ENCODE measurements at places on chromosomes 12 and 14.

GRCh38 chr12:90174198-90174510 is 465.5 kb upstream of the ATP2B1 start:
- DNase-seq, result no peak

- DNase-seq, result no peak
Measured at GRCh38 chr12:50354908-50355307, 41.5 kb downstream of the FAM186A start.

GRCh38 chr12:81081726-81082125 is 3.8 kb downstream of the ACSS3 start:
- DNase-seq, result no peak

- no peak for DNase-seq
Measured at GRCh38 chr12:93214523-93215289, 163.0 kb upstream of the NUDT4 start.

DNA sequence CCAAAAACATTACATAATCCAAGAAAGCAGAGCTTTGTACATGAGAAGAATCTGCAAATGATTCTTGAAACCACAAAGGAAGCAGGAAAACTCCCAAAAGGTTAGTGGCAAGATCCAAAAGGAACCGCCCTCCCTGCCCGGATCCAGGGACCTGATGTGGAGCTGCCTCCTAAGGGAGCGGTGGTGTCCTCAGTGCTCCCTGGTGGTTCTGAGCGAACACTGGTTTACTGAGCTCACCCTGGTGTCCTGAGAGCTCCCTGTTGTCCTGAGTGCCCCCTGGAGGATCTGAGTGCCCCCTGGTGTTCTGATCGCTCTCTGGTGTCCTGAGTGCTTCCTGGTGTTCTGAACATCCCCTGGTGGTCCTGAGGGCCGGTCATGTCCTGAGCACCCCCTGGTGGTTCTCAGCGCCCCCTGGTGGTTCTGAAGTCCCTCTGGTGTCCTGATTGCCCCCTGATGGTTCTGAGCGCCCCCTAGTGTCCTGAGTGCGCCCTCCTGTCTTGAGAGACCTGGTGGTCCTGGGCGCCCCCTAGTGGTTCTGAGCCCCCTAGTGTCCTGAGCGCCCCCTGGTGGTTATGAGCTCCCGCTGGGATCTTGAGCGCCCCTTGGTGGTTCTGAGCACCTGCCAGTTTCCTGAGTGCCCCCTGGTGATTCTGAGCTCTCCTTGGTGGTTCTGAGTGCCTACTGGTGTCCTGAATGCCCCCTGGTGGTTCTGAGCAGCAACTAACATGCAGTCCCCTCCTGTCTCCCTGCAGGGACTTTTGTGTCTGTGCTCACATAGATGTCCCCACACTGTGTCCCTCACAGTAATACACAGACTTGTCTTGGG is 891.1 kb downstream of the TMEM121 start:
- DNase-seq, result no peak

DNA sequence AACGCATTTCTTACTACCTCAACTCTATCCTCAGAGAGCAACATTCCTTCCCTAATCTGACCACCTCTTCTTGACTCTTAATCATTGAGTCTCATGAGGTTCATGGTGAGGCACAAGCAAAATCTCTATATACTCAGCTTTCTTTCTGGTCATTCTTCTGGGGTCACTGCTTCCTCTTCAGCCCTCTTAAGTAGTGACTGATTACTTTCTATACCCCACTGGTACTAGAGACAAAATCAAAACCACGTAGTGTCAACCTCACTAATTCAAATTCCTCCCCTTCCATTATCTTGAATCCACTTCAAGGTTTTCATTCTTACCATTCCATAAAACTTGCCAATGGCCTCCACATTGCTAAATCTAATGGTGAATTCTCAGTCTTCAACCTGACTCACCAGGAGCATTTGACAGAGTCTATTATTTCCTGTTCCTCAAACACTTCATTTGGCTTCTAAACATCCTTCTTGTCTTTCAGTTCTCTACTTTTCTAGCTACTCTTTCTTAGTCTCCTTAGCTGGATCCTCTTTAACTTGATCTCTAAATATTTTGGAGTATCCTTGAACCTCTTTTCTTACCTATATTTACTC is 6.8 kb downstream of the WDHD1 start:
- no peak for DNase-seq

DNA sequence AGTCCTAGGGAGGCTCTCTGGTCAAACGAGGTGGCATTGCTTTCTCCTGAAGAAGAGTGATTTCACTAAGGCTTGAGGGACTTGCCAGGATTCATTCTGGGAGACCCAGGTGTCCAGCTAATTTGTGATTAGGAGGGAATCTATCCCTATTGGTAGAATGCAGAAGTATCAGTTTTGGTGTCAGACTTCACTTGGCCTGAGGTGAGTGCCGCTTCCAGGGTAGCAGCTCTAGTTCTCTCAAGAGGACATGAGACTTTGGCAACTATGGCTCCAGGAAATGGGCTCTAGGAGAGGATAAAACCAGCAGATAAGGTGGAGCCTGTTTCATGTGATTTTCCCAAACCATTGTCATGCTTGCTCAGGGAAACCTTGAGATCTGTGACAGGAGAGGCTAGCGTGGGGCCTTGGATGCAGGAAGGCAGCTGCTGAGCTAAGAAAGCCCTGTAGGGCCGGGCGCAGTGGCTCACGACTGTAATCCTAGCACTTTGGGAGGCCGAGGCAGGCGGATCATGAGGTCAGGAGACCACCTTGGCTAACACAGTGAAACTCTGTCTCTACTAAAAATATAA is 11.6 kb upstream of the TMEM117 start:
- no peak for DNase-seq

- no peak for DNase-seq
Measured at GRCh38 chr12:45473636-45474035, 255.9 kb upstream of the ARID2 start.

- no peak for DNase-seq
Measured at GRCh38 chr12:118219772-118220171, 83.8 kb downstream of the PEBP1 start.

DNA sequence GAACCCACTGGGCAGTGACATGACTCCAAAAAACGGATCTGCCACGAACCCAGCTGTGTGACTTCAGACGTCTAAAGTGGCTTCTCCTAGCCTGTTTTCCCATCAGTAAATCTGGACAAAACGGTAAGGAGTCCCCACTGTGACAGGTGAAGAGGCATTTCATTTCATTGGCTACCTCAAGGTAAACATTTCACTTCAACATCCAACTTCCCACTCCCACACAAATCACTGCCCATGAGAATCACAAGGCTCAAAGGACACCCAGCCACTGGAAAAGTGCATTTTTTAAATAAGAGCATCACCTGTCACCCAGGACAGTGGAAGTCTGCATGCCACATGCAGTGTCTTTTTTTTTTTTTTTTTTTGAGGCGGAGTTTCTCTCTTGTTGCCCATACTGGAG is 27.9 kb downstream of the HSP90AA1 start:
- DNase-seq, result no peak

DNA sequence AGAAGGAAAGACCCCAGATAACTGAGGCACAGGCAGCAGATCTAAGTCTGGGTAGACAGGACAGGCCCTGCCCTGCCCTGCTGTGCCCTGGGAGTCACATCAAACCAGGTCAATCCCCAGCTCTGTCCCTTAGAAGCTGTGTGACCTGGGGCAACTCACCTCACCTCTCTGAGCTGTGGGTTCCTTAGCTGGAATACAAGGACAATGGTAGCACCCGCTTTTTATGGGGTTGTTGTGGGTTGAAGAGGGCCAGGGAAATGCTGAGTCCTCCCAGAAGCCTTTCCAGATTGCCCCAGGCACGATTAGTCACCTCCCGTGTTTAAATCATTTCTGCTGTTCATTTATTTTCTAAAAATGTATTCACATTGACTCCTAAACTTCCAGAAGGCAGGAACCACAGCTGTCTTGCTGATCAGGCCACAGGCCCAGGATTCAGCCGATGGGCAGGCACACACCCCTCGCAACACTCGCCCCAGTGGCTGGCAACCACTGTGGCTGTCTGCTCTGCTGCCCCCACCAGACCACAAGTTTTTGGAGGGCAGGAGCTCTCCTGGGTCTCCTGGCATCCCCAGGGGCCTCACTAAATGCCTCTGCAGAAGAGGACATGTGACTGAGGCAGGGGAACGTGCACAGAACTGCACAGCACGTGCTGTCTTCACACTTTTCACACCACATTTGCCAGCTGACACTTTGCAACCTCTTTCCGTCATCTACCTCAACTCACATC is 3.0 kb downstream of the SELPLG start:
- DNase-seq, result no peak

GRCh38 chr12:19496219-19496878 is 57.1 kb downstream of the AEBP2 start:
- no peak for DNase-seq

DNA sequence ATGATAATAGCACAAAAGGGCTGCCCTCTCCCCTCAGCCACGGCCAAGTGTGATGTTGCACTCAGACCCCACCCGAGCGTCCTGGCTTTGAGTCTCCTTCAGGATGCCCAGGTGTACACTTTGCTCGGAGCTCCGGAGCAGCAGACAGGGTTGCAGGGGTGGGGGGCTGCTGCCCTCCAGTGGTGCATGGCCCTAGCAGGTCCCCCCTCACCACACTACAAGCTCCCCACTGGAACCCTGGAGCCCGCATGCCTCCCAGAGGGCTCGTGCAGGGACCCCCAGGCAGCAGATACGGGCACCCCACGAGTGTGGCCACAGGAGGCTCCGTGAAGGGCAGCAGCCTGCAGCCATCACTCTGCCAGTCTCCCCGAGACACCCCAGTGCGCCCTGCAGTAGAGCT is 69.9 kb upstream of the C14orf180 start:
- DNase-seq, result no peak

DNA sequence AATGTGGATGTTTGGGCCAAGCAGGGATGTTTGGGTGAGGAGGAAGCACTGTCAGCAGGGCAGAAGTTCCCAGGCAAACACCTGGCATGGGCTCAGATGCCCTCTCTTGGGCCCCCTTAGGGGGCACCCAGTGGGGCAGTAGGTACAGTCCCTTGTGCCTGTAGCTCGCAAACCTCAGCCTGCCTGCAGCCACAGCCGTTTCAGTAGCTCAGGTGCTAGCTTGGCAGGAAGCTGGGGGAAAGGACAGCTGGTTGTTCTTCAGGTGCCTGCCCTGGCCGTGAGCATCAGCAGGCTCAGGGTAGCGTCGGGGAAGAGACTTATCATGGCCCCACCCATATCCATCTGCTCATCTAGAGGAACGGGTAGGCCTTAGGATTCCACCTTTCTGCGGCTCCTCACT is 67.5 kb downstream of the B4GALNT3 start:
- DNase-seq, result no peak

DNA sequence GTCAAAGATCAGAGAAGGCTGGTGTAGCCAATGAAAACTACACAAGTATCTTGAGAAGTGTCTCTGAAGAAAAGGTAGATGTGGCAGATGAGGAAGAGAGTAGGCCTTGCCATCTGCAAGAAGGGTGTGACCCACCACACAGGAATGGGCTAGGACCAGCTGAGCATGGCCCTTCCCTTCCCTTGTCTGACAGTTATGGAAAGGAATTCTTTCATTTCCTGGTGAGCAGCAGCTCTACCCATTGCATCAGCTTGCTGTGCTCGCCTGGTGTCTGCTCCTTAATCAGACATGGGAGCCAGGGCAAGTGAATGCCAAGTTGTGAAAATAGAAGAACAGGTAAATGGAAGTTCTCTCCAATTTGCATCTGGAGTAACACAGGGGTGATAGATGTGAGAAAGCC is 145.2 kb upstream of the KRR1 start:
- no peak for DNase-seq

DNA sequence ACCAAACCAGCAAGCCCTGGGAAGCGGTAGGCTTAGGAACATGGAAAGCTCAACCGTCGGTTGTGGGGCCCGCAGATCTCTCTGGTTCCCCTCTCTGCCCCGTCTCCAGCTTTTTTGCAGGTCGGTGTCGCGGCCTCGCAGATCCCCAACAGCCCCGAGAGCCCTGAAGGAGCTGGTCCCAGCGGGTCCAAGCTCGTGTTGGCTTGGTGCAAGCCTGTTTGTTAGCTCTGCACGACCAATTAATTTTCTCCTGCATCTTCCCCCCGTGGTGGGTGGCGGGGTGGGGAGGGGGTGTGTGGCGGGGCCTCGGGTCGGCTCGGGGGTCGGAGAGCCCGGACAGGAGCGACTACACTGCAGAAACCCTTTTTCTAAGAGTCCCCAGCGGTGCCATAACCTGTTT is 449 bp upstream of the SLC24A4 start:
- DNase-seq, result no peak

DNA sequence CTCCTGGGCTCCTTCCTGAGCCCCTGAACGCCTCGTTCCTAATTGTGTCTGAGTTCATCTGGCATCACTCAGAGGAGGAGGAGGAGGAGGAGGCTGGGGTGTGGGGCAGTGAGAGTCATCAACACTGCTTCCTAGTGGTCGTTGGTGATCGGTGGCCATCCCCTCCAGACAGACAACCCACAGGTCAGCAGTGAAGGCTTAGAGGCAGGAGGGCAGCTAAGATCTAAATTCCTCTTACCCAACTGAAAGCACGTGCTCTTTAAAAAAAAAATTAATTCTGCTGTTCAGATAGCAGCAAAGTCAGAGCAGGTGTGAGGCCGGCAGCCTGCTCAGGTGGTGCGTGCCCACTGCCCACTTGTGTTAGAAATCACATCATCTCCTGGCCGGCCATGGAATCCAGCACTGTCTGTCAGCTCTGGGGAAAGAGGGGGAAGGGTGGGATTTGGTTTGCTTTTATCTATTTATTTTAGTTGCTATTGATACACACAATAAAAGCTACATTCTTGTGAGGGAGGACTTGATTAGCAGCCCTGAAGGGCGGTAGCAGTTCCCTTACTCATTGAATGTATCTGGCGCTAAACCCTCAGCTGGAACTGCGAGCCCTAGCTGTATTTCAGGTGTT is 46.6 kb downstream of the PPP2R5C start:
- DNase-seq, result no peak

Data from SIG-M5 (cell line).